ENCODE measurements at places on chromosomes 4 and X.

DNA sequence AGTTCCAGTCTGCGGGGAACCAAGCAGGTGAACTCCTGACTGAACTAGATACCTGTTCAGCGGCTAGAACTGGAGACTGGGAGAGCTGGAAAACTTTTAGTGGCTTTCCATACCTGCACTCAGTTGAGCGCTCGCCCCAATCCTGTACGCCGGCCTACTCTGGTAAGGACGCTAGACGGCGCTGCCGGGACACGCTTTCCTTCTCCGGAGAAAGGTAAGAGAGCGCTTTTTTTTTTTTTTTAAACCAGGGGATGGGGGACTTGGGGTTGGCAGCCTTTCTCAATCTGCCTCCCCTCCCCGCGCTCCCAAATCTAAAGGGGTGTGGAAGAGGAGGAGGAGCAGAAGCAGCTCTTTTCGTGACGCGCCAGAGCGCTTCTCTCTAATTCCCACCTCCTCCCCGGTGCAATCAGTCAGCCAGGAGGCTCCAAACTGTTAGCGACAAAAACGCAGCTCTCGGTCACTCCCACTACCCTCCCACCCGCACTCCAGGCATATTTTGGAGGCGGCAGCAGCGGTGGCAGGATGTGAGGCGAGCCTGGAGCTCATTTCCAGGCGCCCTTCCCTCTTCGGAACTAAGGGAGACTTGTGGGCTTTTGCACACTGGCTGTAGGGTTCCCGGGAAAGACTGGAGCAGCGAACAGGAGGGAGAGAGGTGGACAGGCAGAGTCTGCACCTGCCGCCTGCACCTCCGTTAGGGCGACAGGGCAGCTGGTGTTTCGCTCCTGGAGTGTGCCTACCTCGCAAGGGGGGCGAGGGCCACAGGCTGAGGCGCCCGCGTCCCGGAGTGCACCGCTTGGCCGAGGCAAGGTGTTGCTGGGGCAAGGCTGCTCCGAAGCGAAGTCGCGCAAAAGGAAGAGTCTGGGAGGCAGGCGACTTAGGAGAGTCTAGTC, at the start of gene IL1RAPL2:
Gene IL1RAPL2, plus strand, starts transcription at position 409 of the 890 bp plus-strand sequence.
- no peak for DNase-seq

DNA sequence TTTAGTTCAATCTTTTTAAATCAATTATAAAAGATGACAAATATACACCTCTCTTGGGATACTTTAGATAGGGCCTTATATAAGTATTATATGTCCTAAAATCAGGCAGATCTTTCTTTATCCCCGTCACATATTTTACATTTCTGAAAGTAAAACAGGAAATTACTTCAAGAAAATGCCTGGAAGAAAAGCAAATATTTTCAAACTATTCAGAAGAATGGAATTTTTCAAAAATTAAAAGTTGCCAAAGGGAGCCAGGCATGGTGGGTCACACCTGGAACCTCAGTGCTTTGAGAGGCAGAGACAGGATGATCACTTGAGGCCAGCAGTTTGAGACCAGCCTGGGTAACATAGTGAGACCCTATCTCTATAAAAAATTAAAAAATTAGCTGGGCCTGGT, 34.4 kb downstream of the MGARP start:
- DNase-seq: no peak

GRCh38 chrX:1239681-1240142, 27.3 kb upstream of the CRLF2 start:
- DNase-seq: no peak

GRCh38 chrX:85084770-85085393, 81.2 kb downstream of the APOOL start:
- no peak for DNase-seq

DNA sequence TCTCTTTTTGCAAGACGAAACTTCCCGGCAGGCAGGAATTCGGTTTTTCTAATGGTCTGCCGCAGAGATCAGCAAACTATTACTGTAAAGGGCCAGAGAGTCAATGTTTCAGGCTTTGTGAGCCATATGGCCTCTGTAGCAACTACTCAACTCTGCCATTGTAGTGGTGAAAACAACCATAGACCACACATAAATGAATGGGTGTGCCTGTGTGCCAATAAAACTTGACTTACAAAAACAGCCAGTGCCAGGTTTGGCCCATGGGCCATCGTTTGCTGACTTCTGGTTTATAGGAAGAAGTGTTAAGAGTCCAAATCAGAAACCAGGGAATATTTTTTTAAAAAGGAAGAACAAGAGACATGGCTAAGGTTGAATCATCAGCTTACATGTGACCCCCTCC, 163.0 kb downstream of the SH3KBP1 start:
- DNase-seq: no peak

- no peak for DNase-seq
Observed at GRCh38 chr4:60944060-60944459, 256.1 kb upstream of the ADGRL3 start.

- no peak for DNase-seq
Observed at GRCh38 chr4:97761445-97762114, 381.7 kb downstream of the STPG2 start.

- DNase-seq: no peak
Observed at GRCh38 chr4:176320976-176321361, 1.2 kb downstream of the SPCS3 start.

DNA sequence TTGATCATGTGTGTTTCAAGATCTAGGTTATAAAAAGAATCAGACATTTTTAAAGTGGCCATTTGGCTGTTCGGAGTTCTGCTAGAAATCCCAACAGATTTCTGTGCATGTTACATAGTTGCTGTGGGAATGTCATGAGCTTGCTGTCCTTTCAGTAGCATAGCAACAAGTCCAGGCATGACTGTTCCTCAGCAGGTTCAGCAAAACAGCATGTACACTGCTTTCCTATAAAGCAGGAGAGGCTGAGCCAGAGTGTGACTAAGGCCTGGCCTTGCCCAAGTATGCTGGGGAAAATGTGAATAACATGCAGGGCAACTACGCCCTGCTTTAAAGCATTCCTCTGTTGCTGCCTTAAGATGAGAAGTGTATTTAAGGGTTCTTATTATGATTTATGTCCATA, 217.1 kb upstream of the SMIM31 start:
- no peak for DNase-seq

- DNase-seq: no peak
Observed at GRCh38 chrX:72115380-72115779, 16.3 kb downstream of the RTL5 start.

- DNase-seq: no peak
Observed at GRCh38 chr4:27678027-27678426, 817.4 kb downstream of the STIM2 start.

DNA sequence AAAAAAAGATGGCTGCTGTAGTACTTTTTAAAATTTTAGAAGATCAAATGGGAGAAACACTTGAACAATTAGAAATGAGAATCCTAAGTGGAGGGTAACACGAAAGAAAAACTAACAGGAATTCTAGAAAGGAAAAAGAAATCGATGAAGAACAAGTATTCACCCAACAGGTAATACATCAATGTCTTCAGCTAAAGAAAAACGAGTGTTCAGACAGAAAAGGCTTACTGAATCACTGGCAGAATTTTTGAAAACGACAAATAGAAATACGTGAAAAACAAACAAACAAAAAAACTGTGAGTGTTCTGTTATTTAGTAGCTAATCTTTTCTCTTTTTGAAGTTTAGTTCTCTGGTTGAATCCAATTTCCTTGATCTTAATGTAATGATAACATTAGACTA, 1.8 kb downstream of the MAD2L1 start:
- DNase-seq: no peak

DNA sequence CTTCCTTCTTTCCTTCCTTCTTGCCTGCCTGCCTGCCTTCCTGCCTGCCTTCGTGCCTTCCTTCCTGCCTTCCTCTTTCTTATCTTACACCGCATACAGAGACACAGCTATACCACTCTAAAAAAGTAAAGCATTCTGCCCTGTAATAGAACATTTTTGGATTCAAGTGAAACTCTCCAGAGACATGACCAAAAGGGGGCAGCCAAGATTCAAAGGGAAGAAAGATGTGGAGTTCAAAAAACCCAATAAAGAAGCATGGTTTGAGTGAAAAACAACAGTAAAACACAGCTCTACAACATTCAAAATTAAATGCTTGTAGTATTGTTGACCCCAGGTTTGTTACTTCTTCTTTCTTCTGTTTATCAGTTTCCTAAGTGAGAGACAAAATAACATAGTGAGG, 914.9 kb upstream of the PCDH7 start:
- no peak for DNase-seq

GRCh38 chr4:101855239-101855638, 64.7 kb downstream of the BANK1 start:
- DNase-seq: no peak

- DNase-seq: no peak
Observed at GRCh38 chr4:77538574-77539157, 67.0 kb upstream of the CXCL13 start.

GRCh38 chr4:37442062-37442323, 197.4 kb downstream of the NWD2 start:
- no peak for DNase-seq
